ENCODE measurements at places on chromosomes 1 and 21.

GRCh38 chr1:1776672-1777582 lies 1.3 kb downstream of the NADK start:
- no peak for DNase-seq

DNA sequence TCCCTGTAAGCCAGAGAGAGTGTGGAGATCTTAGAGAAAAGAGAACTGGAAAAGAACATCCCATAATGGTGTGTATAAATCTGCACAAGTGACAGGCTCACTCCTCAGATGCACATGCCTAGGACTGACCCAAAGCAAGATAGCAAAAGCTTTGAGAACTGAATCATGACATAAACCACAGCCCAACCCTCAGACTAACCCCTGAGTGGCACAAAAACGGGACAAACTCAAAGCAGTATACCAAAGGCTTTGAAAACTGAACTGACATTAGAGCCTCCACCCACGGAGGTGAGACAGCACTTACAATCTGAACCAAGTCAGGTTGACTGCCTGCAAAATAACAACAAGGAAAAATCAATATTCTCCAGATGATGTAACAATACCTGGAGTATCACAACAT lies 70.8 kb downstream of the TIAM1 start:
- no peak for DNase-seq

- no peak for DNase-seq
Measured at GRCh38 chr1:247605286-247605685, at the start of gene OR2G3. TSS of gene OR2G3 (plus strand) at chr1:247605586. CDS start at chr1:247605586, 0 bp downstream.

- no peak for DNase-seq
Measured at GRCh38 chr1:96865731-96866685, 144.4 kb downstream of the PTBP2 start.

DNA sequence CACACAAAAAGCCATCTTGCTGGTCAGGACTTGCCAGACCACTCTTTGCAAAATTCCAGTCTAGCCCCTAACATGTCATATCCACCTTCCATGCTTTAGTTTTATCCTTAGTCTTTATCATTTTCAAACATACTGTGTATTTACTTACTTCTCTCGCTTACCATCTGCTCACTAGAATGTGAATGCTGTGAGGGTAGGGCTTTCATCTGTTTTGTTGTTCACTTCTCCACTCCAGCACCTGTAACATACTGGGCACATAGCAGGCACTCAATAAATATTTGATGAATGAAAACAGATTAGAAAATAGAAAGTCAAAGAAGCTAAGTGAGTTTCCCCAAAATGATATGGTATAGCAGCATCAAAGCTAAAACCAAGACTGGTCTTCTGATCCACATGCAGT lies 79.9 kb downstream of the OLFML2B start:
- DNase-seq = no peak

GRCh38 chr1:90200646-90201205 lies 205.8 kb downstream of the ZNF326 start:
- no peak for DNase-seq

DNA sequence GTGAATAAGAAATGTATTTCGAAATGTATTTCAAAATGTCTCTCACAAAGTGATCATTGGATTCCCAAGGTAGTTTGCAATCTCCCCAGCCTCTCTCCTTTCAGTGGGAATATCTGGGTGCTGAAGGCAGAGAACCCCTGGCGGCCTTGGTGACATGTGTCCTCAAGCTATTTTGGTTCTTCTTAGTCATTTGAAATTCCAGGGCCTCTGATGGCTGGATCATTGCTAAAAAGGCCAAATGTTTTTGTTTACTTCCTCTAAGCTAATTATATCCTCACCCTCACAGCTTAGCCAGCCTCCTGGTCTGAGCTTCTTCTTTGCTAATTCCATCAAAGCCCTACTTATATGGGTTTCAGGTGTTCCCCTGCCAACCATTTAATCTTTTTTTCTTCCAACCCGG lies 71.2 kb downstream of the LRRC40 start:
- DNase-seq = no peak

DNA sequence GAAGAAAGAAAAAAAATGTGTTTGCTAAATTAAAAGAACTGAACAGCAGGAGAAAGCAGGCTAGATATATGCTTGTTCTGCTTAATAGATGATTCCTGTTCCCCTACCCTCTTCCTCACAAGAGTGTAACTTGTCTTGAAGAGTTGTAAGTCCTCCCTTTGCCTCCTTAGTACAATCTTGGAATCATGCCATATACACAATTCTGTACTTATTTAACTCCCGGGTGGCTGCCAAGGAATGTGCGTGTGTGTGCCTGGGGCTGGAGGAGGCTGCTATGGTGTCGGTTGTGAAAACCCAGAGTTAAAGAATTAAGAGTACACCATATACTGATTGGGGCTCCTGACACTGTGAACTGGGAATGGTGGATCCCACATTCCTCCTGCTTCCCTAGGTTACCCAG lies 194.2 kb downstream of the SIPA1L2 start:
- peak; percentile 16 for DNase-seq

GRCh38 chr1:171817511-171818265 lies 23.6 kb upstream of the DNM3 start:
- DNase-seq = peak; percentile 47

- peak; percentile 8 for DNase-seq
Measured at GRCh38 chr1:178341261-178341956, 155.4 kb downstream of the CLEC20A start.

- DNase-seq = peak; percentile 80
Measured at GRCh38 chr1:25566730-25567341, 23.4 kb downstream of the LDLRAP1 start.

DNA sequence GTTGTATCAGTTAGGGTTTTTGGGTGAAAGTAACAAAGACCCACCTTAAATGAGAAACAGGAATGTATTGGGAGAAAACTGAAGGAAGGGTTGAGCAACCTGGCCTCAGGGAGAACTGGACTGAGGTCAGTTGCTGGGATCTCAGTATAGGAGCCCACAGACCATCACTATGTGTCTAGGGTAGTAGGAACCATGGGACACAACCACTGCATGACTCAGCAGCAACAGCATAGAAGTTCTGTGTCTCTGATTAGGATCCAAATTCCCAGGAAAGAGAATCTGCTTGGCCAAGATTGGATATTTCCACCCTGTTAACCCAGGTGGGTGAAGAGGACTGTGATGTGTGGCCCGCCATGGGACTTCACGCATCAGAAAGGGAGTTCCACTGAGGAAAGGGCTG lies 102.2 kb upstream of the RAB3GAP2 start:
- no peak for DNase-seq

GRCh38 chr1:147723691-147724323 lies 36.6 kb downstream of the GJA5 start:
- DNase-seq = peak; percentile 30

DNA sequence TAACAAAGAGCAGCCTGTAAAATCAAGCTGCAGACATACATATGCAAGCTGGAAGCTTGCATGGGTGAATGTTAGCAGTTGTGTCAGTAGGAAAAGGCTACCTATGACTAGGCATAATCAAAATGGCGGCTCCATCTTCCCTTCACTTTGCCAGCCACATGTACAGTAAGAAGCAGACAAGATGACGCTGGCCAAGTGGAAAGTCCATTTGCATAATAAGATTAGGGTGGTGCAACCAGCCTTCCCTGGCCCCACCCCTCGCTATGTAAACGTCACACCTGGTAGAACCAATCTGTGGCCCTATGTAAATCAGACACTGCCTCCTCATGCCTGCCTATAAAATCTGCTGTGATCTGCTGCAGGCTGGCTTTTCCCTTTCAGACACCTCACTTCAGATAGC lies 171.9 kb upstream of the USP25 start:
- no peak for DNase-seq

DNA sequence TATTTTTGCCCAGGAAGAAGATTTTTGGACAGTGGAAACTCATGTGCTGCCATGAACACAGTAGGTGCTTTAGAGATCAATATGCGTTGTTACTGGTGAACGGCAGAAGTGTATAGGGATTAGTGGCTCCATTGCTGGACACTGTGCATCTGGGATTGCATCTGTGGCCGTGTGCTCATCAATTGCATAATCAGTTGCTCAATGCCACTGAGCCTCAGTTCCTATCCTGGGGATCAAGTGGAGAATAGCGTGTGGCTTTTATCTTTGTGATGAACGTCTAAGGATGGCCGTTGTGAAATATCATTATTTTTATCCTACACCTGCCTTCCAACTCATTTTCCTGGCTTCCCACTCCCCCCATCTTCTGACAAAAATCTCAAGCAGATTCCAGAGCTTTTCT lies 5.4 kb downstream of the TNN start:
- DNase-seq = no peak

GRCh38 chr1:171898941-171899340 lies 57.6 kb downstream of the DNM3 start:
- peak; percentile 98 for DNase-seq

GRCh38 chr1:234881893-234882771 lies 246.5 kb downstream of the TOMM20 start:
- DNase-seq = no peak

DNA sequence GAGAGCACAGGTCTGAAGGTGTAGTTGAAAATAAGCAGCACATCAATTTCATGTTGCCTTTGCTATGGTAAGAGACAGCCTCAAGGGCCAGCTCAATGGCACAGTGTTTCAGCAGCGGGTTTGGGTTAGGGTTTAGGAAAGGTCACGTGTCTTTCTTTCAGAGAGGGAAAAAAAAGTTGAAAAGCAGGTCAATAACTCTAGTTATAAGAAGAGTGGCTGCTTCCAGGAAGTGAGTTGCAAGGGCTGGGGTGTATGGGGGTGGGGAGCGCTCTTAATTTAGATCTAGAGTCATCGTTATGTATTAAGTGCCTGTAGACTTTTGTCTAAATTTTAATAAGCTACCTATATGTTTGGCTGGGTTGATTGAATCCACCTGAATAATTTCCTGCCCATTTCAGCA lies 118.5 kb upstream of the SPAG17 start:
- DNase-seq = no peak

DNA sequence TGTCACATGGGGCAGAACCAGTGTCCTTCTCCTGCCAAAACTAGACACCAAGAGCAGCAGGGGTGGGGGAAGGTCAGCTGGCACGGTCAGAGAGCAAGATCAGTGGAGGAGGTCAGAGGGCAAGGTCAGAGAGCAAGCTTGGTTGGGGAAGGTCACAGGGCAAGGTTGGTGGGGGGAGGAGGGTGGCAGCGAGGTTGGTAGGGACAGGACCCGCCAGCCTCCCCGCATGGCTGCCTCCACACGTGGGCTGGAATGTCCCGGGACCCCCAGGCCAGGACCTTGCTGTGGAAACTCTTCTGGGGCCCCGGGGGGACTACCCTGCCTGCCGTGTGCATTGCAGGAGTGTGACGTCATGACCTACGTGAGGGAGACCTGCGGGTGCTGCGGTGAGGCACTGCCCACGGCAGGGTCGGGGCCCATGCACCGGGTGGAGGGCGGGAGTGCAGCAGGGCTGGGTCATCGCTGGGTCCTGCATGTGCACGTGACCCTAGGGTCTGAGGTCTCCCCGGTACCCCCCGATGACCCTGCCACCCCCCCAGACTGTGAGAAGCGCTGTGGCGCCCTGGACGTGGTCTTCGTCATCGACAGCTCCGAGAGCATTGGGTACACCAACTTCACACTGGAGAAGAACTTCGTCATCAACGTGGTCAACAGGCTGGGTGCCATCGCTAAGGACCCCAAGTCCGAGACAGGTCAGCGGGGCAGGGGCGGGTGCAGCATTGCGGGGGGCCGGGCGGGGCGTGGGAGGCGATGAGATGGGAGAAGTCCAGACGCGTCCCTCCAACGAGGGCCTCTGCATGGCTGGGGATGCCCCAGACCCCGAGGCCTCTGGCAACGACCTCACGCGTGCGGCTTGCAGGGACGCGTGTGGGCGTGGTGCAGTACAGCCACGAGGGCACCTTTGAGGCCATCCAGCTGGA lies 27.3 kb downstream of the COL6A2 start:
- DNase-seq = no peak

DNA sequence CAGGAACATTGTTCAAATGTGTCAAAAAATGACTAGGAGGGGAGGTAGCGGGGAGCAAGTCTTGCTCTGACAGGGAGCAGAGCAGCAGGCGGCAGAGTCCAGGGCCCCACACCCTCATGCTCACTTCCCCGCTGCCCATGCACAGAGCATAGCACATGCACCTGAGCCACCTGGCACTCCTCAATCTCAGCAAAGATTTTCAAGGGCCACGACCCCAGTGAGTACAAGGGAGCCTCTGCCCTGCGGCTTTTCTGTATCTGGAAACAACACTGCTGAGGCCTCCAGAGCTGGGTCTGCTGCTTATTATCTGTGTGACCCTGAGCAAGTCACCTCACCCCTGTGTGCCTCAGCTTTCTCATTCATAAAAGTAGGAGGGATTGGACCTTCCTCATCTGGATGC lies 1.1 kb upstream of the GJB3 start:
- no peak for DNase-seq

DNA sequence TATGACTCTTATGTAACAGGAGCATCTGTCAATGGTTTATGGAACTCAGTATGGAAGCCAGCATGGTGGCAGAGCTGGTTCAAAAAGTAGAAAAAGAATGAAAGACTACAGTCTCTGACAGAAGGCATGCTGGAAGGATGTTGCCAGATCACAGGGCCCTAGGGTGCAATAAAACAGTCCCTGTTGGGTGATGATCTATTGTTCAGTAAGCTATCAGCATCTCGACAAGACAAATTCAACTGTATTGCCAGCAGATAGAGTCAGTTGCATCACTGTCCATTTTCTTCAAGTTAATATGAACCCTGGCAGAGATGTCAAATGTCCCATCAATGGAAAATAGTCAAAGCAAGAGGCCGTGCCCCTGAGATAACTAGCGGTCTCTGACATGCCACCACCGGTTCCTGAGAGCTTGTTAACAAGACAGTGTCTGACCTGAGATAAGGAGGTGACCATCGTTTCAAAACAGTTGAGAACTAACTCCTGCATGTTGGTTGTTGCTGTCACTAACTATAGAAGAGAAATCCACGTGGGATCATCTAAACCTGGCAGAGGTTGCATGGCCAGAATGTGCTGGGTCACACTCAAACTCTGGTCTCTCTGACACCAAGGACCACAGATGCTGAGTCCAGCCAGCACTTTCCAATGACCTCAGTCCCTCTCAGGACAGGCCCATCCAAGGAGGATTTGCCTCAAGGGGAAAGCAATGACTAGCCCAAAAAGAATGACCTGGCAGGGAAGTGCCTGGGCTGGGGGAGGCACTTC lies 125.9 kb downstream of the RIPK4 start:
- DNase-seq = no peak

GRCh38 chr21:35547946-35548774 lies 499.1 kb upstream of the RUNX1 start:
- no peak for DNase-seq

DNA sequence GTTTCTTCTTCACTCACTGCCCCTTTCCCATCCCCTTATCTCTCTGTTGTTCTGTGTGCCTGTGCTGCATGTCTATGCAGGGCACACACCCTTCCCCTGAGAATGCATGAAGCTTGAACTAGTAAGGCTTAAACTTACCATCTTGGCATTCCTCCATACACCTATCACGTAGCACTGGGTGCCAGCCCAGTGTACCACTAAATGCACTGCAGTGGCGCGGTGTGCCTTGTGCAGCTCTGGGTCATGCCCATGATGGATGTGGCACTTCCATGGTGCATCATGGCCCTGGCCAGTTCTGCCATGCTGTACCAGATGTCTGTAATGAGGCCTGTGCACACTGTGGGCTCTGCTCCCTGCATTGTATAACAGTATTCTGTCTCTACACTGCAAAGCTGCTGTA lies 10.7 kb downstream of the PTPRU start:
- DNase-seq = no peak

GRCh38 chr1:231940116-231940515 lies 313.5 kb downstream of the DISC1 start:
- DNase-seq = no peak
